GM12892 (cell line): ENCODE measurements at places on chromosomes 2 and 18.

- no peak for DNase-seq
Observed at GRCh38 chr2:138708682-138709241, 71.4 kb downstream of the NXPH2 start.

GRCh38 chr2:6073191-6074088, 381.3 kb downstream of the SOX11 start:
- no peak for DNase-seq

DNA sequence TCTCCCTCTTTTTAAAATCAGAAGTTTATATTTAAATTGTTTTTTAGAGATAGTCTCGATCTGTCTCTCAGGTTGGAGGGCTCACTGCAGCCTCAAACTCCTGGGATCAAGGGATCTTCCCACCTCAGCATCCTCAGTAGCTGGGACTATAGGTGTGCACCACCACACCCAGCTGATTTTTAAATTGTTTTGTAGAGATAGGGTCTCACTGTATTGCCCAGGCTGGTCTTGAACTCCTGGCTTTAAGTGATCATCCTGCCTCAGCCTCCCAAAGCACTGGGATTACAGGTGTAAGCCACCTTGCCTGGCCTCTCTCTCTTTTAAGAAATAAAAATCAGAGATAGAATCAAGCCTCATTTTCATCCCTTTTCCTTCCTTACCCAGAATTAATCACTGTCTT, 22.1 kb downstream of the FAM171B start:
- DNase-seq = no peak

- no peak for DNase-seq
Observed at GRCh38 chr2:168355779-168356476, 100.1 kb upstream of the CERS6 start.

GRCh38 chr2:120525056-120526046, 179.4 kb downstream of the INHBB start:
- DNase-seq = no peak

DNA sequence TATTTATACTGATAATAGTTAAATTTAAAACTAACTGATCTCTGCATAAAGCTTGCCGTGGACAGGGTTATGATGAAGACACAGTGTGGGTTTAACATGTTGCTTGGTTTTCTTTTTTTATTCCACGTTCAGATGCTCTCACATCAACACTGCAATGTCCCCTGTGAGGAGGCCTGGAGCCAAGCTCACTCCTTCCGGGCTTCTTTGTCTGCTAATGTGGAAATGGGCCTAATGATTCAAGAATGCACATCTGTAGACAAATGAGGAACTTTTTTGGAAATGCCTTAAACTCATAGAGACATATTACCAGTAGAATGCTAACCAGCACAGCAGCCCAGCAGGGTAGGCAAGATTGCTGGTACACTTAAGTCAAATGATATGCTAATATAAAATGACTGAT, 208.0 kb downstream of the GALR1 start:
- DNase-seq = no peak

DNA sequence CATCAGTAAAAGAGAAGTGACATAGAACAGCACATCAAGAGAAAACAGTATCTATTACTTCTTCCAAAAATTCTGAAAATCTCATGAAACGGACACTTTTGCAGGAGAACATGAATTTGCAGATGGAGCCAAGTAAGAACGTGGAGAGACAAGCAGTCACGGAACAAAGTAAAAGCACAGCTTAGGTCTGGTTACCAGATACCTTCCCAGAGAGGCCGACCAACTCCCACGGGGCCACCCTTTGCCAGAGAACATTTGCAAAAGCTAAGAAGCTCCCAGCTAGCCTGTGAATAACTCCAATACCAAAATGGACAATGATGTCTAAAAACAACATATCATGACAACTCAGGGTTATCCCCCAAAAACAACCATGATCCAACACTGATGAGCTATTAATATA, 38.9 kb downstream of the THAP4 start:
- DNase-seq = no peak

DNA sequence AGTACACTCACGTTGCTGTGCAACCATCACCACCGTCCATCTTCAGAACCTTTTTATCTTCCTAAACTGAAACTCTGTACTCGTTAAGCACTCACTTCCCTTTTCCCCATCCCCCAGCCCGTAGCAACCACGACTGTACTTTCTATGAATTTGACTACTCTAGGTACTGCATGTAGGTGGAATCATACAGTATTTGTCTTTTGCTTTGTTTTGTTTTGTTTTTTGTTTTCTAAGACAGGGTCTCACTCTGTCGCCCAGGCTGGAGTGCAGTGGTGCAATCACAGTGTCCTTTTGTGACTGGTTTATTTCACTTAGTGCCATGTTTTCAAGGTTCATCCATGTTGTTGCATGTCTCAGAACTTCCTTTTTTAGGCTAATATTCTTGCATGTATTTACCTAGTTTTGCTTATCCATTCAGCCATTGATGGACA, 7.0 kb upstream of the TYMS start:
- DNase-seq = no peak

DNA sequence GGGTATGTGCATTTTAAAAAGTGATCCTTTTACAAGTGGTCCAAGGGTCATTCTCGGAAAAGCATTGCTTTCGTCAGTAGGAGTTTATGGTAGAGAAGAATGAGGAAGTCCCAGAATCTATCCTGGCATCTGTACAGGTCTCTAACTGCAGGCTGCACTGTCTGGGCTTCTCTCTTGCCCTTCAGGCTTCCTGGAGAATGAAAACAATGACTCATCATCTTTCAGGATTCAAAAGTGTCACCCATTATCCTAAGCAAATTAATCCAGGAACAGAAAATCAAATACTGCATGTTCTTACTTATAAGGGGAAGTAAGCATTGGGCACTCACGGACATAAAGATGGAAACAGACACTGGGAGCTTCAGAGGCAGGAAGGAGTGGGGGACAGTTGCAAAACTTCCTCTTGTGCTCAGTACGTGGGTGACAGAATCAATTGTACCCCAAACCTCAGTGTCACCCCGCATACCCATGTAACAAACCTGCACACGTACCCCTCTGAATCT, 60.2 kb upstream of the TXNDC2 start:
- DNase-seq = no peak

GRCh38 chr2:64823794-64824193, 165.4 kb upstream of the SLC1A4 start:
- DNase-seq = no peak

- DNase-seq = no peak
Observed at GRCh38 chr18:8943900-8944870, 158.3 kb upstream of the NDUFV2 start.

DNA sequence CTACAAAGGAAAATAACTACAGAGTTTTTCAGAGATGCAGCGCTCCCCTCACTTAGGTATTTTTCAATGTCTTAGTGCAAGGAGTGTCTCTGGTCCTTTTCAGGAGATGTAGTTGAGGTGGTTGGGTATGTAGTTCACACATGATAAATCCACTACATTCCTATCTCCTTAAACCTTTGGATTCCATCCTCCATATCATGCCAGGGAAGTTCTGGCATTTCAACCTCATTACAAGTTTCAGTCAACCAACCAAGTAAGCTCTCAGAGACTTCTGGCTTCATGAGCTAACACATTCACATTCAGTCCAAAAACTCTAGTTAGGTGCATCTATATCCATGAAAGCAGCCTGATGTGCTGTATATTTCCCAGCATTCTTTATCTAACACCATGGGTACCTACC, 47.3 kb downstream of the MAP3K20 start:
- DNase-seq = no peak

DNA sequence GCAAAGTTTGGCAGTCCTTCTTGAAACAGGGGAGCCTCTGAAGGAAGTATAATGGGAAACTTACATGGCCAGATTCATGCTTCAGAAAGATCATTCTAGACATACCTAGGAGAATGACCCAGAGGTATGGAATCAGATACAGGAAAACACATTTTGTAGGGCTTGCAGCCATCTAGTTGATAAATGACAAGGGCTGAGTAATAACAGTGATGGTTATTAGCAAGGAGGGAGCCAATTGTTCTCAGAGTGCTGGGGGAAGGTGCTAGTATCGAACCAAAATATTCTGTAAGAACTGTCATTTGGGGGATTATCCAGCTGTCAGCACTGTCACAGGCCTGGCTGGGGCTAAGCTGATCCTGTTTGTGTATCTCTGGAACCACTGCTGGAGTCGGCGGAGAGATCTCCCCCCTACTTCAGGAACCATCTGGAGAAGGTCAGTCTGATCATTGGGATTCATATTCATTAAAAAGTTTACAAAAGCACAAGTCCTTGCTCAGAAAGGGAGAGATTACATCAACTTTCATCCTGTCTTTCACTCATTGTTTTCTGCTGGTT, 113.8 kb upstream of the THSD7B start:
- no peak for DNase-seq

- no peak for DNase-seq
Observed at GRCh38 chr2:11573418-11574175, 39.8 kb downstream of the GREB1 start.

DNA sequence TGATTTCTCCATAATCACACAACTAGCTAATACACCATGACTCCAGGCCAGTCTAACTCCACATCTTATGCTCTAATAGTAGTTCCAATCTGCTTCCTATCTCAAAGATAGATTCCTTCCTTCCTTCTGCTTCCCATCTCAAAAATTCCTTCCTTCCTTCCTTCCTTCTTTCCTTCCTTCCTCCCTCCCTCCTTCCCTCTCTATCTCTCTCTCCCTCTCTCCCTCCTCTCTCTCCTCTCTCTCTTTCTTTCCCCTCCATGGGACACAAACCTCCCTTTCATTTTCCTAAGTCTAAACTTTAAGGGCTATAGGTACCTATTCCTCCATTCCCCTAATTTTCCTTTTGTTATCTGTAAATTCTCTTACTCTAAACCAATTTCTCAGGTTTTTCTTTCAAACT, 62.5 kb downstream of the CCDC88A start:
- no peak for DNase-seq

DNA sequence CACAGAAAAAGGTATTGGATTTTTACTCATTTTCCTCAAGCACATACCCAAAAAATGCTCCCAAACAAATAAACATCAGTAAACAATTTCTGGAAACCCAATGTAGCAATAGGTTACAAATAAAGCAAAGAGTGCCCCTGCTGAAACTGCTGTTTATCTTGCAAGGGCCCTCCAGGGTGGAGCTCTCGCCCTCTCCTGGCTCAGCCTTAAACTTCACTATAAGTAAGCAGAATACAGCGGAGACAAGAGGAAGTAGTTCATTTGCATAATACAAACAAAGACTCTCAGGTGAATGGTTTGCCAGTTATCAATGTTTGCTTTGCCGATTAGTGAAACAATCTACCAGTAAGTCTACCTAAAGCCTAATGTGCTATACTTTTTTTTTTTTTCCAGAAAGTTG, 437.6 kb downstream of the DLGAP1 start:
- no peak for DNase-seq

DNA sequence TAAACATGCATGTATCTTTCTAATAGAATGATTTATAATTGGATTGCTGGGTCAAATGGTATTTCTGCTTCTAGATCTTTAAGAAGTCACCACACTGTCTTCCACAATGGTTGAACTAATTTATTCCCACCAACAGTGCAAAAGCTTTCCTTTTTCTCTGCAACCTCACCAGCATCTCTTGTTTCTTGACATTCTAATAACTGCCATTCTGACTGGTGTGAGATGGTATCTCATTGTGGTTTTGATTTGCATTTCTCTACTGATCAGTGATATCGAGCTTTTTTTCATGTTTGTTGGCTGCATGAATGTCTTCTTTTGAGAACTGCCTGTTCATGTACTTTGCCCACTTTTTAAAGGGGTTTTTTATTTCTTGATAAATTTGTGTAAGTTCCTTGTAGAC, 182.5 kb downstream of the ANKRD44 start:
- no peak for DNase-seq

- no peak for DNase-seq
Observed at GRCh38 chr18:8625461-8626092, 16.3 kb downstream of the RAB12 start.

GRCh38 chr2:74059137-74059775, 74.5 kb downstream of the TET3 start:
- no peak for DNase-seq

DNA sequence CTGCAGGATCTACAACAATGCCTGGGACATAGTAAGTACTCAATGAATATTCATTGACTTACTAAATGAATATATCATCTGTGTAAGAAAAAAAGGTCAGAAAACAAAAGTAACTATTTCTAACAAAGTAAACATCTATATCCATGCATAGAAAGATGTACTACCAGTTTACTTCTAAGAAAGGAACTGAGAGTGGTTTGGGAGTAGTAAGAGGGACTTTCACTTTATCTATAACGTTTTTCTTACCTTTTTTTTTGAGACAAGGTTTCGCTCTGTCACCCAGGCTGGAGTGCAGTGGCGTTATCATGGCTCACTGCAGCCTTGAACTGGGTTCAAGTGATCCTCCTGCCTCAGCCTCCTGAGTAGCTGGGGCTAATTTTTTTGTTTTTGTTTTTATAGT, 25.7 kb downstream of the DHX57 start:
- DNase-seq = no peak

- no peak for DNase-seq
Observed at GRCh38 chr18:32439802-32440201, 30.9 kb downstream of the GAREM1 start.

DNA sequence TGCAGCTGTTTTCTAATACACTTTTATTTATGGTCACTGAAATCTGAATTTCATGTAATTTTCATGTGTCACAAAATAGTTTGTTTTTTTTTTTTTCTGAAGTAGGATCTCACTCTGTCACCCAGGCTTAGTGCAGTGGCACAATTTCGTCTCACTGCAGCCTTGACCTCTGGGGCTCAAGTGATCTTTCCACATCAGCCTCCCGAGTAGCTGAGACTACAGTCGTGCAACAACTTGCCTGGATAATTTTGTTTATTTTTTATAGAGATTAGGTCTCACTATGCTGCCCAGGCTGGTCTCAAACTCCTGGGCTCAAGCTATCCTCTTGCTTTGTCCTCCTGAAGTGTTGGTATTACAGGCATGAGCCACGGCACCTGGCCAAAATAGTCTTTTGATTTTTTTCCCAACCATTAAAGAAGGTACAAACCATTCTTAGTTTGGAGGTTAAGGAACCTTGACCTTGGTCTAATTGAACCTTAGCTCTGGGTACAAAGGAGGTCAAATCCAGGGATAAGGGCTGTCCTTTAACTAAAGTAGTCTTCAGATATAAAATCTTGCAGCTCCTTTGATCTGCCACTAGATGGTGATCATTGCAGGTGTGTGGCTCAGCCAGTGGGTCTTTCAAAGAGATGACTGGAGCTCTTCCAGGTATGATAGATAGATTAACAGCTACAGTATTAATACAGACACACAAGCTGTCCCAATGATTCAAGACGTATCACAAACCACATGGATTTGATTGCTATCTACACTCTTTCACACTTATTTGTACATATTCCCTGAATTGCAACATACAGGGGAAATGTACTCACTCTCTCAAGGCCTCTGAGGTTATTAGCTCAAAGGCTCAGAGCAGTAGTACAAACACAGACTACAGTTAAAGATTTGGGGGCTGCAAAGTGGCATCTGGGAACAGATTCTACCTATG, 4.7 kb upstream of the KRCC1 start:
- DNase-seq = peak; percentile 23

DNA sequence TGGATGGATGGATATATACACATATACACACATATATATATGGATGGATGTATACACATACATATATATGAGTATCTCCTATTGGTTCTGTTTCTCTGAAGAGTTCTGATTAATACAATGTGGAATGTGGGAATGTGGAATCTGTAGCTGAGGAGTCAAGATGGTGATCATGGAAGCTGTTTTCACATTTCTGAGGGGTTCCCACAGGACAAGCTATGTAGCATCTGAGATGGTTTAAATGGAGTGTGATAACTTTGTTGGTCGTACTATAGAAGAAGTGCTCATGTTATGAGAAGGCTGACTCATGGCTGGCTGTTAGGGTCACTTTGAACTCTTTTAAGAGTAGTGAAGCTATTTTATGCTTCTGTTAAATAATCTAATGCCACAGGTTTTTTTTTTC, 279.7 kb downstream of the MEIS1 start:
- DNase-seq = no peak

GRCh38 chr2:134145519-134145918, 108.4 kb upstream of the MGAT5 start:
- no peak for DNase-seq
